DND-41 (cell line): ENCODE measurements at places on chromosomes 5 and 9.

GRCh38 chr5:147359101-147359500 is 124.3 kb downstream of the STK32A start:
- DNase-seq: no peak

GRCh38 chr5:170511551-170512258 is 7.9 kb downstream of the KCNIP1 start:
- DNase-seq: no peak

GRCh38 chr9:91289244-91289643 is 72.5 kb downstream of the AUH start:
- DNase-seq: no peak

DNA sequence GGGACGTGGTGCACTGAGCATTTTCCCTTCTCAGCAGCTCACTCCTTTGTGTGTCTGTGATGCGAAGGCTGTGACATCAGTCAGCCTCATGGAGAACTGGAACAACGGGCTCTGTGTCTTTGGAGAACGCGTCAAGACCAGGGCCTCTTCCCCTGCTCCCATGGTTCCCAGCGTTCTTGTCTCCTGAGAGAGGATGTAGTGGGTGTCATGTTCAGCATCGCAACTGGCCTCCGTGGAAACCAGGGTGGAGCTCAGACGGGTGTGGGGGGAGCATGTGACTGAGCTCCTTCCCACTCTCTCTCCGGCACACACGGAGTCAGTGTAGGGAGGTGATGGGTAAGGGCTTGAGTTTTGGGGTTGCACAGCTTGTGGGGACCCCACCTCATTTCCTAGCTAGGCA is 59.7 kb downstream of the TENT4A start:
- peak; percentile 17 for DNase-seq

DNA sequence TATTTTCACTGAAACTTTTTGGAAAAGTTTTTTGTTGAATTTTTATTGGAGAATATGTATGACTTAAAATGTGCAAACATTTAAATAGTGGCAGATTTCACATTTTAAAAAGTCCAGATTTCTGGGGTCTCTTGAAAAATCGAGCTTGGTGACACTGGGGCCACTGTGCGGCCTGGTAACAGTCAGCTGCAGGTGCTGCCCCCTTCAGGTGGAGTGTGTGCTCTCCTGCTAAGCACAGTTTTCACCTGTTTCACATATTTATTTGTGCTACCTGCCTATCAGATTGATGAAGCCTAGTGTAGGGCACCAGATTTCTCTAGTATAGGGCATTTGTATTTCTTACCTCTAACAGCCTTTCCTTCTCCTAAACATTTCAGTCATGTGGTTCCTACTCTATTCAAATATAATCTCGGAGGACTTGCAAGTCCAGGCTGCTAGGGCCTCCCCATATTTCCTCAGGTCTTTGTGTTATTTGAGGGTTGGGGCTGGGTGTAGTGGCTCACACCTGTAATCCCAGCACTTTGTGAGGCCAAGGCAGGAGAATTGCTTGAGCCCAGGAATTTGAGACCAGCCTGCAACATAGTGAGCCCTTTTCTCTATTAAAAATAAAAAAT is 95.8 kb upstream of the KLF9 start:
- peak; percentile 11 for DNase-seq

GRCh38 chr9:99137891-99138290 is 33.0 kb downstream of the TGFBR1 start:
- no peak for DNase-seq

DNA sequence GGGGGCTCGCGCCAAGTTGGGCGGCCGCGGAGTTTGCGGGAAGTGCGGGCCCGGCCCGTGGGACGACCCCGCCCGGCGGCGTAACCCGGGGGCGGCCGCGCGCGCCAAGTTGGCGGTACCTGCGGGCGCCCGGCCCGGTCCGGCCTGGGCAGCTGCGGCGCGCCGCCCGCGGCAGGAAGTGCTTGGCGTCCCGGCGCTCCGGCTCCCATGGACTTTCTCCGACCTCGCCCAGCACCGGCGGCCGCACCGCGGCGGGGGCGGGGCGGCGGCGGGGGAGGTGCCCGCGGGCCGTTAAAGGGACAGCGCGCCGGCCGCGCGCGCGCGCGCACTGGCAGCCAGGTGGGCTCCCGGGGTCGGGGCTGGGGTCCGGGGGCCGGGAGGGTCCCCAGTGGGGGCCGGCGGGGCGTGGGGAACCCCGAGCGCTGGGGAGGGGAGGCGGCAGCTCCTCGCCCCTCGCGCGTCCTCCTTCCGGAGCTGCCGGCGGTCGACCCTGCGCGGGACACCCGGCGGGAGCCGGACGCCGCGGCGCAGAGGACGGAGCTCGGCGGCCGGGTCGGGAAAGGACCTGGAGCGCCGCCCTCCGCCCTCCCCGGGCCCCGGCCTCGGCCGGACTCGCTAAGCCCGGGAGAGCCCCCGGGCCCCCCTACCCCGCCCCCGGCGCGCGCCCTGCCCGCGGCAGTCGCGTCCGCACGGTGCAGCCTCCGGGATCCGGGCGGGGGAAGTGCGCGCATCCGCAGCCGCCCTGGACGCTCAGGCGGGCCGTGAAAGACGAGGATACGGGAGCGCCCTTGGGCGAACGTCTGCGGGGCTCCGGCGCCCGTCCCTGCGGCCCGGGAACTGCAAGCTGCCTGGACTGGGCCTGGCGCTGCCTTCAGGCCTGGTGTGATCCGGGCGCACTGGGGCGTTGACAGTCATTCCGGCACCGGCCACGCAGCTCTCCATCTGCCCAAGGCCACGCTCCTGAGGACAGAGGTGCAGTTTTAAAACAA is at the start of gene NACC2:
Gene NACC2 (minus strand): TSS at position 220 of the 989 bp plus-strand sequence. CDS start 44,768 bp downstream, outside the sequence.
- DNase-seq: no peak

GRCh38 chr5:72618708-72619107 is 111.5 kb upstream of the ZNF366 start:
- no peak for DNase-seq

- no peak for DNase-seq
These were observed 216.6 kb downstream of the TLE1 start for GRCh38 chr9:81472701-81473100.

- DNase-seq: no peak
These were observed 51.2 kb upstream of the CDK20 start for GRCh38 chr9:88025411-88026117.

DNA sequence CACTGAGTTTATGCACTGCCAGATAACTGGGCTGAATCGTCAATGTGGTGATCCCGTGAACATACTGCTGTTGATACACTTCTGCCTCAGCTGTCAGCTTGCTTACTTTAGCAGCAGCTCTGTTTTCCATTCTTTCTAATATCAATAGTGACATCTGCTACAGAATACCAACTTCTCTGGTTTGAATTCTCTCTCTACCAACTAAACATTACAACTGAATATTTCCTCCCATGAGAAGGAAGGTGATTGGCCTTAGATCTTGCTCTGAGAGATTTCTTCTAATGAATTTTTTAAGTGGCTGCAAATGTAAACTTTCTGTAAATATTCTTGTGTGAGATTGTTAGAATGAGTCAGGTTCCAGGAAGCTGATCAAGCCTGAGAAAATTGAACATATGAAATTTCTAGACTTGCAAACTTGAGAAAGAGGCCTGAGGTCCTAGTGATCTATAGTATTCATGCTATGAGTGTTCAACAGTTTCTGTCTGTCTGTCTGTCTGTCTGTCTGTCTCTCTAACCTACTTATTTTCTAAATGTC is 205.5 kb upstream of the CDKN2B start:
- DNase-seq: no peak

- no peak for DNase-seq
These were observed 201.8 kb upstream of the SGCD start for GRCh38 chr5:156125118-156125517.

- no peak for DNase-seq
These were observed 5.8 kb upstream of the POMT1 start for GRCh38 chr9:131496844-131497405.

GRCh38 chr5:102627315-102627714 is 127.8 kb upstream of the PAM start:
- DNase-seq: no peak

DNA sequence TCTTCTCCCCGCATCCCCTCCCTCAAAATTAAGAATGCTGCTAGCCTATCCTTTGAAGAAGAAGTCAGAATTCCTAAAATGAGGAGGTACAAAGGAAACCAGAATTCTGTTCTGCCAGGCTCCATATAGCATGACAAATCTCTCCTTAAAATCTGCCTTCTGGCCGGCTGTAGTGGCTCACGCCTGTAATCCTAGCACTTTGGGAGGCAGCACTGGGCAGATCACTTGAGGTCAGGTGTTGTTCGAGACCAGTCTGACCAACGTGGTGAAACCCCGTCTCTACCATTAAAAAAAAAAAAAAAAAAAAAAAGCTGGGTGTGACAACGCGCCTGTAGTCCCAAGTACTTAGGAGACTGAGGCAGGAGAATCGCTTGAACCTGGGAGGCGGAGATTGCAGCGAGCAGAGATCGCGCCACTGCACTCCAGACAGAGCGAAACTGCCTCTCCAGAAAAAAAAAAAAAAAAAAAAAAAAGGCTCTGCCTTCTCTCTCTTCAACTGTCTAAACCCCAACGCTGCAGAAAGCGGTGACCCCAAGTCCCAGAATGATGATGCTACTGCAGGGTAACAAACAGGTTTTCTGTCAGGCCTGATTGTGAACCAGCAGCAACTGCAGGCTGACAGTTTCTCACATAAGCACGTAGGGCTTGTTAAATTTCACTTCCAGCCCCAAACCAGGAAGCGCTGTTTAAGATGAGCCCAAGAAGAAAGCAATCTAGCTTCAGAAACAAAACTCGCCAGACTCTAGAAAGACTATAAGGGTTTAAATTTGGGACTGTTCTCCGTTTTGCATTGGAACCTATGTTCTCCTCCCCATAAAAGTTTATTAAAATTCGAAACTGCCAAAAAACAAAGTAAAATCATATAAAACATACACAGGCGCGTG is 963 bp upstream of the CAST start:
- peak; percentile 39 for DNase-seq

DNA sequence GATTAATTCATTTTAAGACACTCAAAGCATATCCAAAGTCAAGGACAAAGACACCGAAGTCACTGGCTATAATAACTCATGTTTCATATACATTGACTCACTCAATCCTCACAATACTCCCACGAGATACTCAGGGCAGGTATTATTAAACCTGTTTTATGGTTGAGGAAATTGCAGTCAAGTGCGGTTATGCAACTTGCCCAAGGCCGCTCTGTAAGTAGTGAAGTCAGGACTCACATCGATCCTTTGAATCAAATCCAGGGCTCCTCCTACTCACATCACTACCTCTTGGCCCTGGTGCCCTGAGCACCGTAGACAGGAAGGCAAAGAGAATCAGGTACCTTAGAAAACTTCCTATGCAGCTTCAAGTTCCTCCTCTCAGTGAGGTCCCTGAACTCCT is 87.8 kb upstream of the APC start:
- no peak for DNase-seq

DNA sequence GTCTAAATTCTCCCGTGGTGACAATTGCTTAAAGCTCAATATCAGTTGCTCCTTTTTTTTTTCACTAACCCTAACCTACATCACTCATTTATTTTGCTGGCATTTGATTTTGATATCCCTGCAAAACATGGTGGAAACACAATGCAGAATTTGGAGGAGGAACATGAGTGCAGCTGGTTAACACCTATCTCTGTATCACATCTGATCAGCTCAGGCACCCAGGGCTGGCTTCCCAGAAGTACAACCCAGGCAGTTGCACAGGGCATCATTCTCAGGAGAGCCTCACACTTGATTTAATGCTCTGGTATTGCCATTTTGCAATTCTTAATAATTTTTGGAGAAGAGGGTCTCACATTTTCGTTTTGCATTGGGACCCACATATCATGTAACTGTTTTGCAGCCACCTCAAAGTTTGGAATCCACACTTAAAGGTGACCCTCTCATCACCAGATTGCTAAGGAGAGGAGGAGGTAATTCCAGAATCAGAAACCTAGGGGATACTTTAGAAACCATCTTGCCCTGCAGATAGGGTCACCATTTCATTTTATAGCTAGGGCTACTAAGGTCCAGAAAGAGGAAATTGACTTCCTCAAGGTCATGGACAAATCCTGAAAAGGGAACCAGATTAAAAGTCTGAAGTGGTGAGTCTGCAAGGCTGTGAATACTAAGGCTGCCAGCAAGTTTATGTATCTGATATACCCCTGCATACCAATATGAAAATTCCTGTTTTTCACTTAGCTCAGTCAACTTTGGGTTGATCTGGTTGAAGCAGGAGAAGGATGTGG is 19.3 kb upstream of the ADAM19 start:
- peak; percentile 67 for DNase-seq

GRCh38 chr5:112685386-112685785 is 52.3 kb upstream of the APC start:
- DNase-seq: no peak

GRCh38 chr5:3729631-3730030 is 134.0 kb downstream of the IRX1 start:
- DNase-seq: peak; percentile 54

- no peak for DNase-seq
These were observed 33.5 kb upstream of the GRIA1 start for GRCh38 chr5:153456993-153457392.

- no peak for DNase-seq
These were observed 2.8 kb downstream of the IL6ST start for GRCh38 chr5:55991768-55992486.

- no peak for DNase-seq
These were observed 41.4 kb downstream of the GLIS3 start for GRCh38 chr9:4258320-4259090.

DNA sequence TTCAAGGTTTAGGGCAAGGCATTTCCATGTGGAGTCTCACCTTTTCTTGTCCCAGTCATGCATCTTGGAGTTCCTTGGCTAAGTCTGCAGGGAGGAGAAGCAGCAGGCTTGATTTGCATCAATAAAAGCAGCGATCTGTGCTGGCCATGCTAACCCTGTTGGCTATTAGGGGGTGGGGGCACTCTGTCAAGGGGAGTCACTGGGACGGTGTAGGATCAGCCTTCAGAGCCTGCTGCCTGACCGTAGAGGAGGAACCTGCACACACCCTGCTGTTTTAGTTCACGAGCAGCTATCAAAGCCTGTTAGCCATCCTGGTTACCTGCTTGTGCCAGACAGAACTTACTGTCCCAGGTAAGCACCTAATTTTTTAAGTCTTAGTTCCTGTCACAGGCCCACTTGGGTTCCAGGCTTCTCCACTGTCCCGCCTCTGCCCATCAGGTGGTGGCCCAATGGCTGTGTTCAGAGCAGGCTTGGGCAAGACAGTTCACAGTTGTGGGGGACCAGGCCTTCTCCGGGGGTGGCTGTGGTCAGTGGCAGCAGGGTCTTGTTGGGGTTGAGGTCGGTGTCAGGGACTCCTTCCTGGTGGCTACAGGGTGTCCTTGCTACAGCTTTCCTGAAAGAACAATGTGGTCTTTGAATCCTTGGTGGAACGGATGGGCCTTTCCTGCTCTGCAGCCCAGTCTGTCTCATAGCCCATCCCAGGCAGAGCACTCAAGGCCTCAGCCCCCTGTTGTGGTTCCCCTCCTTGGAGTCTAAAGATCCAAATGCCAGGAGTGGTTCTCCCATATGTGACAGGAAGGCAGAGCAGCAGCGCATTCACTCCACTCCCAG is 43.7 kb downstream of the SECISBP2 start:
- DNase-seq: no peak

DNA sequence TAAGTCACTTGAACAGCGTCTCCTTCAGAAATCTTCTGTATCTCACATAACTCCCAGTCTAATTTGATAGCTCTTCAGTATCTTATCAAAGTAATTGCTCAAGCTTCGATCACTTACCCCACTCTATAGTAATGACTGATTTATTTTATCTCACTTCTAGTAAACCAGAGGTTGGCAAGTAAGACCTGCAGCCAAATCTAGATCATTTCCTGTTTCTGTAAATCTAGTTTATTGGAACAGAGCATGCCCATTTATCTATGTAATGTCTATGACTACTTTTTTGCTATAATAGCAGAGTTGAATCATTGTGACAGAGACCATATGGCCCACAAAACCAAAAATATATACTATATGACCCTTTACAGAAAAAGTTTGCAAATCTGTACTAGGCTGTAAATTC is 40.1 kb downstream of the TSSK1B start:
- DNase-seq: no peak
